ENCODE measurements at places on chromosomes 1 and 21. TPM values are rescaled to one million over a fixed set of nuclear protein-coding genes. Genes with fewer than 3 reads are reported as not detected.

Gene OR2L2
- total RNA-seq = not detected

Gene CA6
- total RNA-seq = not detected

Gene MAP3K7CL
- total RNA-seq = 43.7 TPM

Gene MXRA8
- total RNA-seq = 264 TPM

Gene VSIG8
- total RNA-seq = 0.07 TPM

Gene TSNAX
- 30.8 TPM for total RNA-seq

Gene DNASE2B
- total RNA-seq = not detected

Gene KIAA0040
- 1.5 TPM for total RNA-seq

Gene DNAJC28
- total RNA-seq = 0.96 TPM

Gene ORC1
- 0.99 TPM for total RNA-seq

Gene TNFRSF9
- 0.07 TPM for total RNA-seq

Gene WNT3A
- not detected for total RNA-seq

Gene AGRN
- 101 TPM for total RNA-seq

Gene ANKRD65
- 0.39 TPM for total RNA-seq

Gene PTGS2
- total RNA-seq = 59.8 TPM

Gene SERTAD4
- total RNA-seq = 22.2 TPM

Gene SH2D1B
- total RNA-seq = not detected

Gene OR2T2
- total RNA-seq = not detected

Gene GJA9
- total RNA-seq = 0.07 TPM

Gene C1orf115
- 0.85 TPM for total RNA-seq

Gene MSH4
- 0.33 TPM for total RNA-seq

Gene WLS
- 163 TPM for total RNA-seq

Gene LRRC38
- total RNA-seq = not detected

Data from smooth muscle cell of the pulmonary artery (primary cell).